ENCODE measurements at places on chromosomes 4 and X. TPM values are rescaled to one million over a fixed set of nuclear protein-coding genes. Genes with fewer than 3 reads are reported as not detected.

The CXCL11 gene
- 1.1 TPM for total RNA-seq

The CD38 gene
- total RNA-seq = under 0.01 TPM

The RASGEF1B gene
- 0.13 TPM for total RNA-seq

The SCFD2 gene
- 27.1 TPM for total RNA-seq

Measured in thoracic aorta endothelial cell (primary cell).